ENCODE measurements at places on chromosomes 4 and X.

DNA sequence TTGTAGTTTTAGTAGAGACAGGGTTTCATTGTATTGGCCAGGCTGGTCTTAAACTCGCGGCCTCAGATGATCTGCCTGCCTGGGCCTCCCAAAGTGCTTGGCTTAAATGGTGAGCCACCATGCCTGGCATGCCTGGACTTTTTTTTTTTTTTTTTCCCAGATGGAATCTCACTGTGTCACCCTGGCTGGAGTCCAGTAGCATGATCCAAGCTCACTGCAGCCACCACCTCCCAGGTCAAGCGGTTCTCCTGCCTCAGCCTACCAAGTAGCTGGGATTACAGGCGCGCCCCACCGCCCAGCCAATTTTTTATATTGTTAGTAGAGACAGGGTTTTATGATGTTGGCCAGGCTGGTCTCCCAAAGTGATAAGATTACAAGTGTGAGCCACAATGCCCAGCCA is 8.4 kb downstream of the UBE2K start:
- DNase-seq: no peak

DNA sequence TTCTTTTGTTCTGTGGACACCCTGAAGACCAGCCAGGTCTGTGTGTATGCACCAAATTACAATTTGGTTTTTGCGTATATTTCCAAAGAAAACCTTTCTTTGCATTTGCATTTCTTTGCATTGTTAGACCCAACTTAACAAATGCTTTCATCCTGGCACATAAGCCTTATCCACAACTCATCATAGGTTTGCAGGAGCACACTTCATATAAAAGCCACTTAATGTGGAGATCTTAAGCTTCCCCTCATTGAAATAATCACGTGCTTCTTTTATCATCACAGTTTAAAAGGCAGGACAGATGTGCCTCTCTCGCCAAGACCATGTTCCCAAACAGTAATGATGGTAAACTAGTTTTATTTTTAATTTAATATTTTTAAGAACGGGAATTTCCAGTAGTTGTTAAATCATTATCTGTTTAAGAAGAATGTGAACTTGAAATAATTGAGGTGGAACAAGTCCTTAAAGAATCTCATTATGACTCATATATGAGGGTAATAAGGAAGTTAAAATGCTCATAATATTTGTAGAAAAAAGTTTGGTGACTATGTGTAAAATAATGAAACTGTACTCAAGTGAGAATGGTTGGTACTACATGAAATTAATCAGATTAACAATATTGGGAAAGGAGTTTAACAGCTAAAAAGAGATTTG is 65.5 kb downstream of the GLRA3 start:
- no peak for DNase-seq

DNA sequence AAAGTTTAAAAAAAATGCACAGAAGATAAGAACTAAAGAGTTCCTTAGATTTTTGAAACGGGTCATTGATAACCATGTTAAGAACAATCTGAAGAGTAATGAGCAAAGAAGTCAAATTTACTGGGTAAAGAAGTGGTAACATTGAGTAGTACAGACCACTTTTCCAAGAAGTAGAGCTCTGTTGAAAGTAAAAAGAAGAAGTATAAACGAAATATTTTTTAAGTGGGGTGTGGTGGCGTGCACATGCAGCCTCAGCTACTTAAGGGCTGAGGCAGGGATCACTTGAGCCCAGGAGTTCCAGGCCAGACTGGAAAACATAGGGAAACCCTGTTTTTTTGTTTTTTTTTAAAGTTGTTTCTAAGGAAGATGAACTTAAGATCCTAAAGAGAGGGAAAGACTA is 68.5 kb downstream of the UBA6 start:
- DNase-seq: no peak

- no peak for DNase-seq
These were observed 51.7 kb downstream of the TBCK start for GRCh38 chr4:106264331-106264728.

GRCh38 chrX:46737462-46737861 is 21.5 kb downstream of the SLC9A7 start:
- no peak for DNase-seq

DNA sequence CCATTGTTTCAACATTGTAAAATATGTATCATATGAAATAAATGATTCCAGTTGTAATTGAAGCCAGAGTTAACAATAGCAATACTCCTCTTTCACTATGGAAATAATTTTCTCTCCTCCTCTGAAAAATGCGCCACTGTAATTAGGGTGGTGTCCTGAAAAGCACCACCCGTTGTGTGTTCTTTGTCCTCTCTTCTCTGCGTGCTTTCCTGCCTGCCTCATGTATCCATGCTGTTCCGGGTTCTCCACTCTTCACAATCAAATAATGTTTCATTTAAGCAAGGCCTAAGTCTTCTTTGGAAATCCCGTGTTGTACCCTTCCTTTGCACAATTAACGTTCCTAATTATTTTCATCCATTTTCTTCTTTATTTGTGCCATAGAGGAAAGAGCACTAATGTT is 293.3 kb downstream of the ADGRL3 start:
- DNase-seq: no peak

DNA sequence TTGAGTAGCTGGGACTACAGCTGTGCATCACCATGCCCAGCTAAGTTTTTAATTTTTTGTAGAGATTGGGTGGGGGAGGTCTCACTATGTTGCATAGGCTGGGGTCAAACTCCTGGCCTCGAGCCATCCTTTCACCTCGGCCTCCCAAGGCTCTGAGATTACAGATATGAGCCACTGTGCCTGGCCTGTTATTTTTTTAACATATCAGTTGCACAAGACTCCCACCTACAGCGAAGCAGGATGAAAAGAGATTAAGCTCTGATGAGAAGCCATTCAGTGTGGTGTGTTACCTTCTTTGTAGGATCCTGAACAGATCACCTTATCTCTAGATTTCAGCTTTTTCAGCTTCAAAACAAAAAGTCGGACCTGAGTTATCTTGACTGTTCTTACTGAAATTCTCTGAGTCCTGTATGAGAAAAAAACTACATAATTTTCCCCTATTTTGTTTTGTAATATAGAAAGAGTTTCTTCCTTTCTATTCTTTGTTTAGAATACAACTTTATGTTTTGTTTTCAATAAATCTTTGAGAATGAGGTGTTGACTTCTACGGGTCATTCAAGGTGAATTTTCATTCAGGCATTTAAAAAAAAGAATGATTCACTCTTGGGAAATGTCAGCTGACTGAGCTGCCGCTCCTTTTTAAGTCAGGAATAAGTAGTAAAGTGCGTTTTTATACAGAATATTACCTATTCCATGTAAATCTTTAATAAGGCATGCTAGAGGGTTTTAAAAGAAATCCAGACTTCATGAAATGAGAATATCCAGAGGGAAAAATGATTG is 134.6 kb downstream of the ARSF start:
- DNase-seq: no peak

DNA sequence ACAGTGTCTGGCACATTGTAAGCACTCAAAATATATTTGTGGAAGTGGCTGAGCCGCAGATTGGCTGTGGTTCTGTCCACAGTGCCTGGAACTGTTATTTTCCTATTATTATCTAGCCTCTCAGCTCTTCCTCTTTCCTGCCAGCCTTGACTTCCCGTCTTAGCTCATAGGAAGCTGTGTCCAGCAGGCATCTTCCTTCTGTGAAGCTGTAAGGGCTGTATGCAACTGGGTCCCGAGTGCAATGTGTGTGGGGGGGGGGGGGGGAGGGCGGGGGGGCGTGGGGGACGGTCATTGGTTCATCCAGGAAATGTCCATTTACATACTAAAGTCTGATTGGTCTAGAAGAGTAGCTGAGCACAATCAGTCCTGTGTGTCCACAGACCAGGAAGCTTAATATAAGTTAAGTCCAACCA is 210.7 kb downstream of the PDGFRA start:
- no peak for DNase-seq

DNA sequence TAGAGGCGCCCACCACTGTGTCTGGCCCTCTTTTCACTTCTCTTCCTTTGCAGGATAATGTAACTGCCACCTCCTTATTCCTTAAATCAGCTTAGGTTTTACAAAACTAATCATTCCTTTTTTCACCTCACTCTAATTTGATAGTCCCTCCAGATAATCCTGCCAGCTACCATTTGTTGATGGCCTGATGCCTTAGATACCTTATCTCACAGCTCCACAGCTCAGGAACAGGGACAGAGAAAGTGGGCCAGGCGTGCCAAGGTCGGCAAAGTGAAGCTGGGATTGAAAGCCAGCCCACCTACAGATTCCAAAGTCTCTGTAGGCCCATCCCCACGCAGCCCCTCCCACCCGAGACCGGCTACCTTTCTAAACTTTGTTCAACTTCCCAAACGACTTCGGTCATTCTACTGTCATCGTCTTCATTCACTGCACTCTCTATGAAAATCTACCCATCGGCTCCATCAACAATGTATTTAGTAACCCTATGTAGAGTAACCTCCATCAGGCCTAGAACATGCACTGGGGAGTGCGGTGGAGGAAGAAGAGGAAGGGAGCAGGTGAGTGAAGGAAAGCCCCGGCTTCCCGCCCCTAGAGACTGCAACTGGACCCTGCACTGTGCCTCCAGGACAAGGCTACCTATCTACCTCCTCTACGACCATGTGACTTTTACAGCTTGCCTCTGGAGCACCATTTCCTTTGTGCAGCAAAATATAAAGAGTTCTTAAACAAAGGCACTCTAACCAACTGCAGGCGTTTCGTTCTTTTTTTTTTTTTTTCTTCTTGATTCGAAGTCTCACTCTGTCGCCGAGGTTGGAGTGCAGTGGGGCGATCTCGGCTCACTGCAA is 1.5 kb downstream of the CASP6 start:
- no peak for DNase-seq

DNA sequence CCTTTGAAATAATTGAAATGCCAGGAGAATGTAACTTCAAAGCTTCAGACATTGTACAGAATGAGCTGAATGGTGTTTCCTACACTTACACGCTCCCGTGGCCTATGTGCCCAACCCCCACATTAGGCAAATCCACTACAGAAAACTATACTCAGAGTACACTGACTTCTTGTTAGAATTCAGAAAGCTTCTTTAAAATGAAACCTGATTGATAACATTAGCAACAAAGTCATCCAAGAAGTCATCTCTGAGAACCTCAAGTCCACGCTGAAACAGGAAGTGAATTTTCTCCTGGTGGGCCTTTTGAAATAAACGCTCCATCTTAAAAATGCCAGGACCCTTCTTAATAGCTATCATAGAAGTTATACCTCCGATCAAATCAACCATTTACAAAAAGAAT is 136.3 kb downstream of the TSPAN5 start:
- no peak for DNase-seq

DNA sequence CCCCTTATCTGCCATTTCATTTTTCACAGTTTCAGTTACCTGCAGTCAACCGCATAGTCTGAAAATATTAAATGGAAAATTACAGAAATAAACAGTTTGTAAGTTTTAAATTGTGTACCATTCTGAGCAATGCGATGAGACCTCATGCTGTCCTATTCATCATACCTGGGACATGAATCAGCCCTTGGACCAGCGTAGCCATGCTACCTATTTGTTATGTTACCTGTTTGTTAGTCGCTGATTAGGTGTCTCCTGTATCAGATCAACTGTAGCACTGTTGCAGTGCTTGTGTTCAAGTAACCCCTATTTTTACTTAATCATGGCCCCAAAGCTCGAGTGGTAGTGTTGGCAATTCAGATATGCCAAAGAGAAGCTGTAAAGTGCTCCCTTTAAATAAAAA is 492.2 kb upstream of the AADAT start:
- no peak for DNase-seq

GRCh38 chr4:127782275-127783025 is at the start of gene HSPA4L:
Gene HSPA4L (plus strand): TSS chr4:127782322. CDS start chr4:127782551, 229 bp downstream.
- DNase-seq: no peak

GRCh38 chr4:3215733-3216132 is 33.2 kb upstream of the MSANTD1 start:
- DNase-seq: no peak

GRCh38 chrX:48936429-48937053 is 17.7 kb upstream of the PIM2 start:
- DNase-seq: no peak

GRCh38 chr4:175961604-175962003 is 104.0 kb upstream of the WDR17 start:
- DNase-seq: no peak

GRCh38 chr4:66585767-66586166 is 915.5 kb upstream of the EPHA5 start:
- DNase-seq: no peak

GRCh38 chrX:34764852-34765361 is 107.8 kb upstream of the TMEM47 start:
- DNase-seq: peak; percentile 11

DNA sequence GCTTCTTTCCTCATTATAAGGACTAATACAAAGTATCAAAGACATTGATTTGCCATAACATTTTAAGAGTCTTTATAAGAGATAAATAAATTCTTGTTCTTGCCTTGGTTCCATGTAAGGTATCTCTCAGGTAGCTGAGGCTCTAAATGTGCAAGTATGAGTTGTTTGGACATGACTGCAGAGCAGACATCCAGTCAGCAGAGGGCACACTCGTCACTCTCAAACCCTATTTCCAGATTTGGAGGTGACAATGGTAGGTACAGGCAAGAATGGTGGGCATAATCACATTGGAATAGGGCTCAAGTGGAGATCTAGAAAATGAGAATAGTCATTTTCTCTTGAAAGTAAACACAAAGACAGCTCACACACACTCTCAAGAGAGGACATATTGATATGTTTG is 133.3 kb upstream of the ZIC3 start:
- DNase-seq: no peak

- peak; percentile 65 for DNase-seq
These were observed 84.6 kb downstream of the THOC2 start for GRCh38 chrX:123648028-123648810.

GRCh38 chrX:14660970-14661369 is 131.6 kb downstream of the GLRA2 start:
- no peak for DNase-seq

- DNase-seq: no peak
These were observed 127.3 kb downstream of the DCHS2 start for GRCh38 chr4:154364066-154364845.

DNA sequence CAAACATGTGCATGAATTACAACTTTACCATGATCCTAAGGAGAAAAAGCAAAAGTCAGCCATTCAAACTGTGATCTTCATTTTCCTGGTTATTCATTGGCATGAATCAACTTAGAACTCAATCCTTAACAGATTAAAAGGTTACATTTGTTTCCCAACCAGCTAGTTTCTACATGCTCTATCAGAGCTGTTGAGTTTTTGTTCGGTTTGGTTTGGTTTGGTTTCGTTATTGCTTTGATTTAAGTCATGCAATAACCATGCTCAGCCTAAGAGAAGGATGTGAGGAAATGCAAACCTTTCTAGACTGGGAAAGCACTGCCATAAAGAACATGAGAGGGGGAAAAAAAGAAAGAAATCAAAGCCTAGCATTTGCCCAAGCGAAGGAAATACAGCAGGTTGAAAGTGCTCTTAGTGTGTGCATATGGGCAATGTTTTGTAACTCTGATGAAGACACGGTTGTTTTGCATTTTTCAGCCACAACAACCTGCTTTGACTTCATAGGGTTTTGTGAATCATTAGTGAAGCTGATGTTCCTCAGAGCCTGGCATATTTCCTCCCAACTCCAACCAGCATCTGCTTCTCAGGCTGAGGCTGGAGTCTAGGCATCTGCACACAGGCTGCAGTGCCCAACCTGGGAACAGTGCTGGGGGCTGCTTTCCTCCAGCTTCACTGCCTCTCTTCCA is 234.3 kb downstream of the ZNF674 start:
- DNase-seq: no peak
